ENCODE measurements at places on chromosomes 1 and 21.

DNA sequence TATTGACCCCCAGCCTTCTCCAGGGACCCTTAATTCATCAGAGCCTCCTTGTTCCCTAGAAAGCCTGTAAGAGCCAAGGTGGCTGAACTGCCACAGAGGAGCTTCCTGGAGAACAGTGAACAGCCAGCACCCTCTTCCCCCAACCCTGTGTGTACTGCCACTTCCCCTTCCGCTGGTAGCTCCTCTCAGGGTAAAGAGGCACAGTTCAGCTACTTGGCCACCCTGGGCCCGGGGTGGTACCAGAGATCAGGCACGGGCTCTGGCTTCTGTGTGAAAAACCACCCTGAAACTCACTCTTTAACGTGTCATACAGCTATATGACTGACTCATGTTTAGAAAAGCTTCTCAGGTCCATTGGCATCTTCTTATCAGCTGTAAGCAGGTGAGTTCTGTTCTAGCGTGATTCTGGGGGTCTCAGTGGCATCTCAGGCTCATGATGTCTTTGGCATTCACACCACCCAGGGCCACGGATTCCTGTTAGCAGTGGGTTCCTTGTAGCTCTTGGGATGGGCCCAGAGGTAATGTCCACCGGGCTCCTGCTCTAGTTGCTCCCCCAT is 22.4 kb downstream of the ARMH1 start:
- peak; percentile 70 for DNase-seq

DNA sequence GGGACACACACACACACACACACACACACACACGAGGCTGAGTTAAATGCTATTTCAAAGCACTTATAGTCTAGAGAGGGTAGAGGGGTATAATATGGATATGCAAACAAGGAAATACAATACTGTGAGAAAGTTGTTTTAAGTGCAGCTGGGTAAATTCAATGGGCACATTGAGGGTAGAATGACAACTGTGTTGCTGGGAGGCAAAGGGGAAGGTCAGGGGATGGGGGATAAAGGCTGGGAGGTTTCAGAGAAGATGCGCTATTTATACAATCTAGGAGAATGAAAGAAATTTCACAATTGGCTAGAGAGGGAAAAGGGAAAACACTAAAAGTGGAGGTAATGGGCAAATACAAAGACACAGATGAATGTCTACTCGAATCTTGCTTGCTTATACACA is 19.4 kb downstream of the EXTL2 start:
- DNase-seq = no peak

GRCh38 chr1:30103708-30104411 is 619.5 kb downstream of the MATN1 start:
- DNase-seq = no peak

DNA sequence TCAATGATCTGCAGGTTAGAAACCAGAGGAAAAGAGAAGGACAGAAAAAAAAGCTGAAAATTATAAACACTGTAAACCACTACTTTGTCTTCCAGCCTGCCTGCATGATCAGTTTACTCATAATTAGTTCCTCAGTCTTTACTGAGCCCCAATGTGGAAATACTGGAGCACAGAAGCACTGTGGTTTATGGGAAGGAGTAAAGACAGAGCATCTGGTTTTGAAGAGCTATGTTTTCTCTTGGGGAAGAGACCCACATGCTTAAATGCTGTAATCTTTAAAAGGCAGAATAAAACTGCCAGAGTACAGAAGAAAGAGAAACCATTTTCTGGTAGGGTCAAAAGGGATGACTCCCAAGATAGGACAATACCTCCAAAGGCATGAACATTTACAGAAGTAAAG is 159.0 kb upstream of the ZNHIT6 start:
- peak; percentile 32 for DNase-seq

GRCh38 chr1:80988926-80989325 is 811.8 kb upstream of the ADGRL2 start:
- no peak for DNase-seq

- no peak for DNase-seq
These were observed 145.9 kb upstream of the KAZN start for GRCh38 chr1:14452551-14452950.

DNA sequence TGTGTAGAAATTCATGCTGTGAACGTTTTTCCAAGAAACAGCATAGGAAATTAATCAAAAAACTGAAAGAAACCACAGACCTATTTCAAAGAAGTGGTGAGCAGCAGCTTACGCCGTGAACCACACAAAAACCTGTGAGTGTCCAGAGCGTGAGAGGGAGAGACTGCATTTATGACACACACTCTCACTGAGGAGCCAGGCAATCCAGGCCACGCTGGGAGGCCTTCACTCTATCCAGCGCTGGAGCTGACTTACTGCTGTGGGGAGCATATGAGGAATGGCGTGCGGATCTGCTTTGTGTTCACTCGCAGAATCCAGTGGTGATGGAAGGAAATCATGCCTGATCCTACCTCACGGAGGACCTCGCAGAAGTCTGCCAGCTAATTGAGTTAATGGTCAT is 12.7 kb downstream of the ADAMTS1 start:
- peak; percentile 47 for DNase-seq

GRCh38 chr1:41810446-41810845 is 108.3 kb downstream of the HIVEP3 start:
- peak; percentile 84 for DNase-seq

GRCh38 chr1:214542275-214543199 is 8.9 kb downstream of the PTPN14 start:
- no peak for DNase-seq
